ENCODE measurements at places on chromosomes 1 and 21. TPM values are rescaled to one million over a fixed set of nuclear protein-coding genes. Genes with fewer than 3 reads are reported as not detected.

DNA sequence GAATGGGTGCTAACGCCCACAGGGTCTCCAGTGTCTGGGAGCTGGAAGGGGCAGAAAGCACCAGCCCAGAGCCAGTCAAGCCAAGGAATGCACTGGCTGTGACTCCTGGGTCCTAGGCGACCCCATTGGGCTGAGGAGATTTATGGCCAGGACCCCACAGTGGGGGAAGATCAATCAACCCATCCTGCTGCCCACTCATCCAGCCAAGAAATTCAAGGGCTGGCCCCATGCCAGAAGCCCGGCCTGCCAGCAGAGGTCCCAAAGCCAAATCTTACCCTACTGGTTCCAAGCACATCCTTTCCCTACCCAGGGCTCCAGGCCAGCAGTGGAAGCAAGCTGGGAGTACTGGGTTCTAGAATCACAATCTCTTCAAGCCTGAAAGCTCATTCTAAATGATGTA, 6.8 kb upstream of the PDZK1IP1 start:
- DNase-seq = peak; percentile 47
- H3K36me3 ChIP-seq = no peaks in the 10 kb centered on the region
- H3K4me3 ChIP-seq = no peak overlapping the region
- H3K27me3 ChIP-seq = peaks cover 63% of the 10 kb centered on the region
- H3K4me1 ChIP-seq = peaks cover 25% of the 10 kb centered on the region

GRCh38 chr1:110490791-110491451, 28.1 kb downstream of the KCNA10 start:
- no peak for DNase-seq
- H3K27ac ChIP-seq = no peak overlapping the region
- no peaks in the 10 kb centered on the region for H3K36me3 ChIP-seq
- no peak overlapping the region for H3K4me3 ChIP-seq
- peaks cover 2% of the 10 kb centered on the region for H3K27me3 ChIP-seq

DNA sequence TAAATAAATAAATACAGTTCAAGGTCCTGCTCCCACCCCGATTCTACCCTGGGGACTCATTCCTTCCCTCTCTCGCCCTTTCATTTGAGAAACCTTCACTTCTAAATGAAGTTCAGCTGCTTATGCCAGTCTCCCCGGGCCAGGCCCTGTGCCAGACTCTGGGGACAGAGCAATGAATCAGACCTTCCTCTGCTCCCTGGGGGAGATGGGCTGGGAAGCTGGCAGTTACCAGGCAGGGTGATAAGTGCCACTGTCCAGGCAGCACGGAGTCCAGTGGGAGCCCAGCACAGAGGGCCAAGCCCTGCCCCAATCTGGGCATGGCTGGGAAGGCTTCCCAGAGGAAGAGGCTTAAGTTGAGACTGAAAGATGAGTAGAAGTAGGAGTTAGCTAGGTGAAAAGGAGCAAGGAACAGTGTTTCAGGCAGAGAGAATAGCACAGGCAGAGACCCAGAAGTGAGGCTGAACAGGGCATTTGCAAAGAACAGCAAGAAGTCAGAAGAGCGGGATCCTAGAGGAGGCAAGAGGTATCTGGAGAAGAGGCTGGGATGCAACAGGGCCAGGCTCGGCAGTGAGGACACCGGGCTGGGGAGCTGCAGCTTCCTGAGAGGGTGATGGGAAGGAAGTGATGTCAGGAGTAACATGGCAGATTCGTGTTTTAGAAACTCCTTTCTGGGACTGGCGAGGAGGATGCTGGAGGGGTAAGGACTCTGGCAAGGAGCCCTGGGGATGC, 13.5 kb downstream of the KCNQ4 start:
- H3K4me3 ChIP-seq = no peak overlapping the region
- DNase-seq = no peak
- no peaks in the 10 kb centered on the region for H3K36me3 ChIP-seq
- H3K27ac ChIP-seq = no peak overlapping the region

DNA sequence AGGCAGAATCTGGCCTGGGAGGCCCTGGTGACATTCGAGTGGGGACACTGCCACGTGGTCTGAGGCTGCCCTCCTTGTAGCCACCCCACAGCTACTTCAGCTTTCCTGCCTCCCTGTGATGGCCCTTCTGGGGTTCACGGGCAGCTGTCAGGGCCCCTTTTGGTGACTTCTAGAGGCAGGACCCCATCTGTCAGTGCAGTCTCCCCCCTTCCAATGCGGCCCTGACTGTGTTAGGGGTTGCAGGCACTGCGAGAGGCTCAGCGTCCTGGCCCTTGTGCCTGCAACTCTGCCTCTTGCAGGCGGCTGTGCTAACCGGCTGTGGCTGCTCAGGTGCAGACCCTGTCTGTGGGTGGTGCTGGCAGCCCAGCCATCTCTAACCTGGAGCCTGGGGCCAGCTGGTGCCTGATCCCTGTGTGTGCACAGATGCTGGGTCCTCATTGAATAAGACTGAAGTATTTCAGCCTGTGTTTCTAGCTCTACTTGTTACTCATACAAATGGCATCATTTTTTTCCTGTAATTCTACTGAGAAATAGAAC, 62.2 kb downstream of the S100B start:
- no peaks in the 10 kb centered on the region for H3K27me3 ChIP-seq
- no peak overlapping the region for H3K4me3 ChIP-seq
- DNase-seq = no peak

DNA sequence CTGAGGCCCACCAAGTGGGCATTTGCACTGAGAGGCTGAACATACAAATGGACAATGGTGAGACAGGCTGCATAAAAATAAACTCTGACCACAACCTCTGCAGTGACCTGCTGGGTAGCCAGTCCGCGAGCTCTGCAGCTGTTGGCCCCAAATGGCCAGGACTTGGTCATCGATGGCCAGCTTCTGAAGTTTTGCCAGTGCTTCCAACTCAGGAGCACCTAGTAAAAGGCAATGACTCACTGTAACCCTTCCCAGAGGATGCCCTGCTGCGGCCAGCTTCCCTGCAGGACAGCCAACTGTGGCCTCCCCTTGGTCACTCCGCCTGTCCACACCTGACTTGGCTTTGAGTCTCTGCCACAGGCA, 185.4 kb downstream of the DYRK1A start:
- no peak overlapping the region for H3K4me3 ChIP-seq
- peaks cover 13% of the 10 kb centered on the region for H3K4me1 ChIP-seq
- DNase-seq = no peak
- no peaks in the 10 kb centered on the region for H3K36me3 ChIP-seq

- peaks cover 25% of the 10 kb centered on the region for H3K4me1 ChIP-seq
- no peaks in the 10 kb centered on the region for H3K27me3 ChIP-seq
- peaks cover 30% of the 10 kb centered on the region for H3K36me3 ChIP-seq
Measured at GRCh38 chr1:109631513-109632505, 12.2 kb downstream of the AMPD2 start.

GRCh38 chr1:224874775-224875174, 54.7 kb upstream of the DNAH14 start:
- no peaks in the 10 kb centered on the region for H3K36me3 ChIP-seq
- peaks cover 28% of the 10 kb centered on the region for H3K4me1 ChIP-seq
- no peak overlapping the region for H3K4me3 ChIP-seq
- H3K27me3 ChIP-seq = no peaks in the 10 kb centered on the region
- DNase-seq = no peak
- no peak overlapping the region for H3K27ac ChIP-seq

- H3K4me3 ChIP-seq = no peak overlapping the region
- H3K27me3 ChIP-seq = peaks cover 7% of the 10 kb centered on the region
- no peaks in the 10 kb centered on the region for H3K36me3 ChIP-seq
- no peaks in the 10 kb centered on the region for H3K4me1 ChIP-seq
- no peak for DNase-seq
Measured at GRCh38 chr1:67495327-67495726, 65.1 kb upstream of the SERBP1 start.

DNA sequence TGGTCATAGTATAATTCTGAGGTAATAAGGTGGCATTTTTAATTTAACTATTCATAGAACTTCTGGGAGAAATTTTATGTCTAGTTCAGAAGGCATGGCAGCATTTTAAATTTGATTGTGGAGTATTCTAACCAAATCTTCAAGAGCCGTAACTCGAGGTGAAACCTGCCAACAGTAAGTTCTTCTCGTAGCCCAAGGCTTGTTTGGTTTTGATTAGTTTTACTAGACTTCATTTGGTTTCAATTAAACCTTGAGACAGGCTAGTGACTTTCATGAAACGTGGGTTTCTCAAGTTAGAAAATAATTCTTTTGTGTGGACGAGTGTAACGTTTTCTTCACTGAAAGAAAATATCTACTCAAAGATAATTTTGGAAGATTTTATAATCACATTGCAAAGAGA, 395.5 kb downstream of the USP25 start:
- DNase-seq = no peak
- H3K4me1 ChIP-seq = no peaks in the 10 kb centered on the region
- peaks cover 2% of the 10 kb centered on the region for H3K36me3 ChIP-seq

DNA sequence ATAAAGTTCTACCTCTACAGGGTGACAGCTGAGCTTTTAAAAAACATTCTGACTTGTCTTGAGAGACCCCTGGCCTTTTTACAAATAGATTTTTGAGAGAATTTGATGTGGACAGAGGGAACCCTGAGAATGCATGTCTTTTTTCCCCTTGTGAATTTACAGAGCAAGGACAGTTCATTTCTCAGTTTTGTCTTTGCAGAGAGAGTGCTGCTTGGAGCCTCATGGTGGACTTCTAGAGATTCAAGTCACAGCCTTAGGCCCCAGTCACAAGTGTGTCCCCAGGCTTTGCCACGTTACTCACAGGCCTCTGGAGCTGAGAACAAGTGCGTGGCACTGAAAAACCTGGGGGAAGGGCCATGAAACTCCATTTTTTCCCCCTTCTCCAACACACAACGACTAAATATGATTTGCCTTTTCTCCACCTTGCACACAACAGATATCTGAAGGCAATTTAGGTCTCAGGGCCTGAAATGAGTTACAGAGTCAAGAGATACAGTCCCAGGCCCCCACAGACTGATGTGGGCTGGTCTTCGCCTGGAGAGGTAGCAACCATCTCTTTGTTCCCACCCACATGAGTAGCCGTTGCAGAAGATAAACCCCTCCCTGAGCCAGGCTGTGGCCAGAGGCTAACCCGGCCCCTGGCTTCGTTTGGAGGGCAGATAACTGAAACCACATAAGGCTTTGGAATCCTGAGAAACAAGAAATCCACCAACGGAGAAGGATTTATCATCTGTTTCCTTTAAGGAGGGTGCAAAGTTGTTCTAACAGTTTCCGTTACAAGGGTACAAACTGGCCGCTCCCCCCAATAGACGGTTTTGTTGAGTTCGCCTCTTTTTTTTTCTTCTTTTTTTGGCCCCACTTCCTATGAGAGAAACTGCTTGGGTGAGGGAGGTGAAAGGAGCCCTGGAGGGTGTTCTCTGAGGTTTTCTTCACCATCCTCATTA, 1.0 kb upstream of the PIGV start:
- DNase-seq = peak; percentile 48
- H3K4me1 ChIP-seq = peaks cover 58% of the 10 kb centered on the region
- peak overlapping the region; percentile 98 for H3K27ac ChIP-seq

- H3K4me1 ChIP-seq = peaks cover 3% of the 10 kb centered on the region
- no peak overlapping the region for H3K27ac ChIP-seq
- no peak overlapping the region for H3K4me3 ChIP-seq
- H3K36me3 ChIP-seq = no peaks in the 10 kb centered on the region
- no peaks in the 10 kb centered on the region for H3K27me3 ChIP-seq
Measured at GRCh38 chr21:15514073-15514946, 215.5 kb upstream of the USP25 start.

GPR37L1 gene
- 0.16 TPM for total RNA-seq

FCRL6 gene
- total RNA-seq = not detected

Data from WTC11 (cell line).